Omental fat pad (tissue), 4 donors: ENCODE measurements at places on chromosomes 13 and 19. TPM values are rescaled to one million over a fixed set of nuclear protein-coding genes. Genes with fewer than 3 reads are reported as not detected.

COX6B1 gene
- 391 TPM for total RNA-seq

IRGC gene
- total RNA-seq, result not detected

WASF3 gene
- 50.8 TPM for total RNA-seq

- no peak for DNase-seq
Measured at GRCh38 chr13:112169941-112170822, 103.2 kb downstream of the SOX1 start.

DNA sequence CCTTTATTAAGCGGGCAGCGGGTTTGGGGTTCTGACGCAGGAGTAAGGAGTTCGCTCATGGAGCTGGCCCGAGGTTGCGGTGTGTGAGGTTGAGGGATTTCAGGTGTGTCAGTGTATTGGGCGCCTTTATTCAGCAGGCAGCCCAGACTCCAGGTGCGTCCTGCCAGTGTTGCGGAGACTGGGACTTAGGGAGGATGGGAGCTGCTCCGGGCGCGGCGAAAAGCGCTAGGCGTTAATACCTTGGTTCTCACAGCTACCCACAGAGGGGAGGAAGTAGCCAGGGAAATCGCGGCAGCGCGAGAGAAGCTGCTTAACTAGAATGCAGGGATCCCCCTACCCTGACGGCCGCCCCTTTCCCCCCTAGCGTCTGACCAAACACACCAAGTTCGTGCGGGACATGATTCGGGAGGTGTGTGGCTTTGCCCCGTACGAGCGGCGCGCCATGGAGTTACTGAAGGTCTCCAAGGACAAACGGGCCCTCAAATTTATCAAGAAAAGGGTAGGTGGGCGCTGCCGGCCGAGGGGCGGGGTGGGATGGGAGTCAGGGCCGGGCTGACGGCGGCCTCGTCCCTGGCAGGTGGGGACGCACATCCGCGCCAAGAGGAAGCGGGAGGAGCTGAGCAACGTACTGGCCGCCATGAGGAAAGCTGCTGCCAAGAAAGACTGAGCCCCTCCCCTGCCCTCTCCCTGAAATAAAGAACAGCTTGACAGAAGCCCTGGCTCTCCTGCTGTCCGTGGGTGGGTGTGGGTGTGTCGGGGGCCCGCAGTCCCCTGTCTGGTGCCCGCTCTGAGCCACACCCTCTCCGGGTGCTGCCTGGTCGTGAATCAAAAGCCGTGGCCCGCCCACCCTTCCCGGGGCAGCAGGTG is 1.1 kb downstream of the RPL36 start:
- no peak for DNase-seq

GRCh38 chr13:50241479-50241878 is 226.2 kb downstream of the KCNRG start:
- DNase-seq, result no peak

- no peak for DNase-seq
Measured at GRCh38 chr19:32816555-32817099, 52.9 kb downstream of the SLC7A9 start.

- DNase-seq, result no peak
Measured at GRCh38 chr13:62387647-62388046, 972.0 kb upstream of the PCDH20 start.

DNA sequence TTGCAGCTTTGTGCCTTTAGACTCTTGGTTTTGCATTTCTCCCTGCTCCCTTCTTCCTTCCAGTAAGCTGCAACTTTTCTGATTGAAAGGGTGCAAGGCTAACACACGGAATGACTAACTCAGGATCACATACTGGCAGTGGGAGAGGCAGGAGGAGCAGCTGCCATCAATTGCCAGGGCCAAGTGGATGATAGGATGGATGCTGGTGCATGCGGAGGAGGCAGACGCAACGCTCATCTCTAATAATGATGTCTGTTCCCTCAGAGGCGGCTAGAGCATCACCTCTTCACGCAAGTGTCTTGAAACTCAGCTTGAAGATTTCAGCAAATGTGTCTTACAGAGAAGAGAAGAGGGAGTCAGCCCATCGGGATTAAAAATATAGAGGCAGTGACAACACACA is 49.5 kb upstream of the TPM4 start:
- no peak for DNase-seq

DNA sequence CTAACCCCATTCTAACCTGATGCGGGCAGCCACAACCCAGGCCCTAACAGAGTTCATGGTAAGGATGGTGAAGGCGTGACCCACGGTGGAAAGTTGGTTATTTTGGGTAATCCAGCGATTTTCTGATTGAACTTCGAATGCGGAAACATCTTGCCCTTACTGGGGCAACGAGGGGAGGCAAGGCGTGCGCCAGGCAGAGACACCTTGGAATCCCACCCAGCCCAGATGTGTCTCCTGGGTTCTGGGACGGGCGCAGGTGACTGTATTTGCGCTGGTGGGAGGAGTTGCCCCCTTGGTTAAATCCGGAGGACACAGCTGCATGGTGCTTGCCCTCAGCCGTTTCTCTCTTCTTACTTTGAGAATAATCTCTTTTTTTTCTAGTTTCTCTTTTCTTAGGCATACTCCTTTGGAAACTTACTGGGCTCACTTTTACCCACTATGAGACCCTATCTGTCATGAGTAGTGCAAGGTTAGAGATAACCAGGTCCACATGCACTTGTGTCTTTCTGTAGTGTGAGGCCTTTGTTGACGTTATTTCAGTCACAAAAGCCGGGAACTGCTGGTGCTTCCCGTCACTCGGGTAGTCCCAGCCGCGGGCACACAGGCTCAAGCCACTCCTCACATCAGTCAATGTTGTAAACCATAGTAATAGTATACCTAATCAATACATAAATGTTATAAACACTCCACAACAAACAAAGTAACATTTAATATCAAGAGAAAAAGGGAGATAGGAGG is 81.5 kb downstream of the ATP11A start:
- DNase-seq, result no peak
